ENCODE measurements at places on chromosomes 1 and 21.

- no peak for DNase-seq
Measured at GRCh38 chr21:14755086-14755485, 209.0 kb upstream of the SAMSN1 start.

- DNase-seq, result no peak
Measured at GRCh38 chr1:70896224-70896623, 151.4 kb downstream of the PTGER3 start.

- no peak for DNase-seq
Measured at GRCh38 chr1:237042526-237042891, 525 bp downstream of the RYR2 start.

- peak; percentile 7 for DNase-seq
Measured at GRCh38 chr1:2126331-2127186, 68.0 kb downstream of the FAAP20 start.

- no peak for DNase-seq
Measured at GRCh38 chr21:28473530-28474220, 519.0 kb downstream of the LTN1 start.
